SK-N-MC (cell line): ENCODE measurements at places on chromosomes 16 and 17.

DNA sequence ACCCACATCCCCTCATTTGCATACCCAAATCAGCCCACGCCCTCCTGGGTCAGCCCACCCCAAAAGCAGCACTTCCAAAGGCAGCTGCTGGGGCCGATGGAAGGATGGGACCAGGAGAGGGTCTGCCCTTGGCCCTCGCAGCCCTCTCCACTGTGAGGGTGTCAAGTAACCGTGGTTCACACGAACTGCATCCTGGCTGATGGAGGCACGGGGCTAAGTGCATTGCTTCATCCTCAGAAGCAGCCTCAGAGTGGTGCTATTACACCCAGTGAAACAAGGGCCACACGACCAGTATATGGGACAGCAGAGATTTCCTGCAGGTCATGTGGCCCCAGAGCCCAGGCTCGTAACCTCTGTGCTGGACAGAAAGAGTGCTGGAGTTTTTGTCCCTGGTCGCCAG is 13.2 kb upstream of the ATP2A3 start:
- no peak for DNase-seq

DNA sequence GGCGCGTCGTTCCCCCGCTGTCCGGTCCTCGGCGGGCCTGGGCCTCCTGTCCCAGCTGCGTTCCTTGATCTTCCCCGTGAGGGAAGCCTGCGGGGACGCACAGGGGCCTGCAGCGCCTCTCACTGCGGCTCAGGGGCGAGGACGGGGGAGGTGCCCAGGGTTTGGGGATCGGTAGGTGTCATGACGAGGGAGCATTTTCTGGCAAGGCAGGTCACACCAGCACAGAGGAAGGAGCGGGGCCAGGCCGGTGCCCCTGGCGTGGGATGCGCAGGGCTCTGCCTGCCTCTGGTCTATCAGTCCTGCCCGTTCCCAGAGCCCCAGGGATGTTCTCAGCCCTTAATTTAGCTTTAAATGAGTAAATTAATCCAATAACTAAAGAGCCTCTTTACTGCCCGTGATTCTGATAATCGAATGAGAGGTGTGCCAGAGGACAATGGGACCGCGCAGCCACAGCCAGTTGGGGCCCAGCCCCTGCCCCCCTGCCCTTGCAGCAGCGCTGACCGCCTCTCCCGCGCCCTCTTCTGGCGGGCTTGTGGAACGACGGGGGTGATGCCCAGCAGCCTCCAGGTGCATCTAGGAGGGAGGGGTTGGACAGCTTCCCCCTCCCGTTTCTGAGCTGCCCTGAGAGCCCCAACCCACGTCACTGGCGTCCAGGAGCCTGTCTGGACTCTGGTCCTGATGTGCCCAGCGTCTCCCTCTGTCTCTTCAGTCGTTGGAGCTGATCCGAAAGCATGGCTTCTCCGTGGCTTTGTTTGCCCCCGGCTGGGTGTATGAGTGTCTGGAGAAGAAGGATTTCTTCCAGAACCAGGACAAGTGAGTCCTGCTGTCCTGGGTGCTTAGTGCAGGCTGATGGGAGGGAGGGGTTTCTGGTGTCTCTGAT is 7.9 kb downstream of the ENGASE start:
- no peak for DNase-seq

DNA sequence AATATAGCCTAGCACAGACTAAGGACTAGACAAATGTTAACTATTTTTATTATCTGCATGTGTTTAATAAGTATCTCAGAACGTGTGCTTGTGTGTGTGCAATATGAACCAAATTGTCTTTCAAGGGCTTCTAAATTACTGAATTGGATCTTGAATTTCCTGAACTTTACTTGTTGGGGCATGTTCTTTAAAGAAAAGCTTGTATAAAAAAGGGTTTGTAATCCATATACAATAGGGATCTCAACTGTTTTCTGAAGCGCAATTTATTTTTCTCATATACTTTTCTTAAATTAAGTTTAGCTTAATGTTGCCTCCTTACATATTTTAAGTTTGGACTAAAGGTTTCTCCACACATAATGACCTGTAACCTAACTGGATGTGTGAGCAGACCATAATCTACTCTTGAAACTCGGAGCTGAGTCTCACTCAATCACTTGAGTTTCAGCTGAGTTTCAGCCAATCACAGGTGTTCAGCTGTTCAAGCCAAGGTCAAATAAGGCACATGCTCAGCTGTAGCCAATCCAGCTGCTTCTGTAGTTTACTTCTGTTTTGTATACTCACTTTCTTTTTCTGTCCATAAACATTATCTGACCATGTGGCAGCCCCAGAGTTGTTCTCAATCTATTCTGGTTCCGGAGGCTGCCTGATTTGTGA is 72.3 kb downstream of the CDK5R1 start:
- no peak for DNase-seq

- DNase-seq = no peak
These were observed 40.7 kb upstream of the DOC2B start for GRCh38 chr17:222172-222571.

DNA sequence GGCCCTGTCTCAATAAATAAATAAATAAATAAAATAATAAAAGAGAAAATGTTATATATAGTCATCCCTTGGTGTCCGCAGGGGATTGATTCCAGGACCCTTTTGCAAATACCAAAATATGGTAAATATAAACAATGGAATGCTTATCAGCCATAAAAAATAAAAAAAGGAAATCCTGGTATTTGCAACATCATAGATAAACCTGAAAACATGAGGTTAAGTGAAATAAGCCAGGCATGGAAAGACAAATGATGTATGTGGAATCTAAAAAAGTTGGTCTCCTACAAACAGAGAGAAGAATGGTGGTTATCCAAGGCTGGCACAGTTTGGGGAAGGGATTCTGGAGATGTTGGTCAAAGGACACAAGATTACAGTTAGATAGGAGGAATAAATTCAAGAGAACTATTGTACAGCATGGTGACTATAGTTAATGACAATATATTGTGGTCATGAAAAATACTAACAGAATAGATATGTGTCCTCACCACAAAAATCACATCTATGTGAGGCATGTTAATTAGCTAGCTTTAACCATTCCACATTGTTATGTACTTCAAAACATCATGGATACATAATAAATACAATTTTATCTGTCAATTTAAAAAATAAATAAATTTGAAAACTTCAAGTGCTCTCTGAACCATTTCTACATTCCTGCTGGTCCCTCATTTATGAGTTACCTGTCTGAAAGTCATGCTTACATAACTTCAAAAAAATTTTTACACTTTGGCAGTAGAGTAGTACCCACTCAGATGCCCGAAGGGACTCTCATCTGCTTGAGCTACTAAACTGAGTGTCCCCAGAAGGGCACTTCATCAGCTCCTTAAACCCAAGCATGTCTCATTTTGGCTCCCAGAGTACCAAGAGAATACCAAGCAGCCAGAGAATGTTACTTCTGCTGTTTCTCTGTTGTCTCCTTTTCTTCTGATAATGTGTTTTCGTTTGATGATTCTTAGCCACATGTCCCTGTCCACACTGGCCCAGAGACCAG is 26.6 kb downstream of the N4BP1 start:
- DNase-seq = no peak

GRCh38 chr17:12789481-12790248 is at the start of gene ARHGAP44:
Gene ARHGAP44 (plus strand): TSS chr17:12789498. CDS start chr17:12789839, 341 bp downstream.
- no peak for DNase-seq

GRCh38 chr17:68771867-68772515 is 170.8 kb upstream of the FAM20A start:
- DNase-seq = peak; percentile 80

- DNase-seq = no peak
These were observed 268.0 kb upstream of the TNRC6C start for GRCh38 chr17:77690271-77691161.

DNA sequence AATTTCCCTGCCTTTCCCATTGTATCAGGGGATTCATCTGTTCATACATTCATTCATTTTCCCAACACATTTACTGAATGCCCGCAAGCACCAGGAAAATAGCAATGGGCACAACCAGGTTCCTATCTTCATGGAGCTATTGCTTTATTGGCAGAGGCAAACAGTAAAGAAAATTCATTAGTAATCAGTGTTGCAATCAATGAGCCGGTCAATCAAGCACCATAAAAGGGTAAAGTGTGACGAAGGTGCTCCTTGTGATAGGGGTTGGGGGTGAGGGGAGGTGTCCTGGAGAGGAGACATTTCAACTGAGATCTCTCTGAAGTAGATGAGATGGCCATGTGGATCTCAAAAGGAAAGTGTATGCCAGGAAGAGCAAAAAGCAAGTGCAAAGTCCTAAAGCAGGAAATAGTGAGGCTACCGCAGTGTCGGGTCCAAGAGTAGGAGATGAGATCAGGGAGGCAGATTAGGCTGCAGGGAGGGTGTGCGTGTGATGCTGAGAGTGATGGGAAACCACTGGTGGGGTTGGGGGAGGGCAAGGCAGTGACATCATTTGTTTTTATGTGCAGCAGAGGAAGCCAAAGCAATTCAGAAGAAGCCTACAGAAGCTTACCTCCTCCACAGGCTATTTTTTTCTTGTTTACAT is 28.4 kb downstream of the CDH13 start:
- DNase-seq = no peak

GRCh38 chr16:69595127-69596036 is 29.6 kb downstream of the NFAT5 start:
- no peak for DNase-seq

DNA sequence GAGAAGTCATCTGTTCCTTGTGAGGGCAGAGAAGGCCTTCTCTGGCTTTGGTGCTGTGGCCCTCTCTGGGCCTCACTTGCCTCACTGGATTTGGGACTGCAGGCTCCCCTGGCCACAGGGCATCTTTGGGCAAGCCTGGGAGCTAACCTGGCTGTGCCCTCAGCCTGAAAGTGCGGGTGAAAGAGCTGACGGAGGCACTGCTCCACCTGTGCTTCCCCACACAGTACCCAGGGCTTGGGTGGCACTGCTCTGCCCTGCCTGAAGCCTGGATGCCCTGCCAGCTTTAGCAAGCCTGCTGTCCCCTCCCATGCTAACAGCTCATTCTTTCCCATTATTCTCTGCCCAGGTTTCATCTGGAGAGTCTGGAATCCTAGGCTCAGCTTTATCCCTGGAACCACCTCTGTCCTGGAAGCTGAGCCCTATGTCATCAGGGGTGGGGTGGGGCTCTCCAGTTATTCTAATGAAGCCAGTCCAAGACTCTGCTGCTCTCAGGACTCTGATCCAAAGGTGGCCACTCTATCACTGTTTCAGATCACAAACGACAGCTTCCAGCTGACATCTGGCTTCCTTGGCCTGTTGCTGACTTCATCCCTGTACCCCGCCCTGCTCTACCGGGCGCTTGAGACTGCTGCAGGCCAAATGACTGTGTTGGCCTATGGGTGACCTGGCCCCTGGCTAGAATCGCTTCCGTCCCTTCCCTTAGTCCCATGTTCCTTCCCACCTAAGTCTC is 29.3 kb downstream of the HIC1 start:
- DNase-seq = no peak

DNA sequence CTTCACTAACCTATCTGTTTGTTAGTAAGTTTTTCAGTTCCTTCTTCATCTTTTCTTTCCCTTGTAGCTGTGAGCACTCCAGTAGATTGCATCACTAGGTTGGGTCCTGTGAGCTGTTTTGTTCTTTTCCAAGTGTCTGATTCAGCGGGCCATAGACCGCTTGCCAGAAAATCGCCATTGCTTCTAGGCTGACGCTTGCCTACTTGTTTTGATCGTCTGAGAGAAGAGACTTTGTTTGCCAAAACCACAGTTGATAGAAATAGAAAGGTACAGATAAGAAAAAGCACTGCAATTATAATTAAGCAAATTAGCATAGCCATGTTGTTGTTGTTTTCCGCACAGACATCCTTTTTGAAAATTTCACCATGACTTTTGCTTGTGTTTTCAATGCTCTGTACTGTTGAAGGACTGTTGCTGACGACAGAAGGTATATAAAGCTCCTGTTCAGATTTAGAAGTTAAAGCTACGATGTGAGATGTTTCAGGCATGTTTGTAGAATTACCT is 3.1 kb downstream of the EVI2A start:
- DNase-seq = no peak

- no peak for DNase-seq
These were observed 156.1 kb upstream of the CDH13 start for GRCh38 chr16:82470620-82471152.

DNA sequence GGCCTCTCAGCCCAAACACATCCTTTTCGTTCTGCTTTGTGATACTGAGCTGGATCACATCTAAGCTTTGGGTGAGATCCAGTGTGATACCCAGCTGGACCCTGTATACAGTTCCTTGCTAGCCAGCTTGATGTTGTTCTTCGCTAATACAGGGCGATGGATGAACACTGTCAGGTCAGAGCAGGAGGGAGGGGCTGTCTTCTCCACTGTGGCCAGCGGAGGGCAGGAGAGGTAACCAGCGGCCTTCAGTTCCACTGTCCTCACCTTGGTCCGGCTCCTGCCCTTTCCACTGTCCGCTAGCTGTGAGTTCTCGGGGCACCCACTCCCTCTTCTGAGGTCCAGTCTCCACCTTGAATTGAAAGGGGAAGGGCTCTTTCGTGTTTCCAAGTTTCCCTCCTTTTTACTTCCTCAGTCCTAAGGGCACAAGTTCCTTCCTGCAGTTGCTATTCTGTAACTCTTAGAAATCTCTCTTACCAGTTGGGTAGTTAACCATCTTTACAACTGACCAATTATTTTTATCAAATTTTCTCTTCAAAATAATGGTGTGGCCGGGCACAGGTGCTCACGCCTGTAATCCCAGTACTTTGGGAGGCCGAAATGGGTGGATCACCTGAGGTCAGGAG is 3.0 kb upstream of the ZNF213 start:
- DNase-seq = no peak

DNA sequence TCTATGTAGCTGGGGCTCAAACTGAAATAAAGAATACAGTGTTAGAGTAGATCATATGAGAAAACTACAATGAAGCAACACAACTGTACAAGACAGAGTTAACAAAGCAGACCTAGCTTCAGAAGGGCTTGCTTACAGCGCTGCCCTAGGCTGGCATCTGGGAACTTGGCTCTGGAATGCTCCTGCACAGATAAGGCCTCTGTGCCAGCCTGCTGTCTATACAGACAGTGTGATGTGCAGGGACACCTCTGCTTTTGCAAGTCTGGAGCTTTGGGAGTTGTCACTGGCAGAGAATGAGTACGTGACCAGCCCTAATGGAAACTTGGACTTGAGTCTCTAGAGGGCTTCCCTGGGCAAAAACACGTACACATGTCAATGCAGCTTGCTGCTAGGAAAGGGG is 32.1 kb upstream of the SLC38A8 start:
- no peak for DNase-seq

- DNase-seq = no peak
These were observed 51.5 kb upstream of the CBX4 start for GRCh38 chr17:79890706-79891105.

DNA sequence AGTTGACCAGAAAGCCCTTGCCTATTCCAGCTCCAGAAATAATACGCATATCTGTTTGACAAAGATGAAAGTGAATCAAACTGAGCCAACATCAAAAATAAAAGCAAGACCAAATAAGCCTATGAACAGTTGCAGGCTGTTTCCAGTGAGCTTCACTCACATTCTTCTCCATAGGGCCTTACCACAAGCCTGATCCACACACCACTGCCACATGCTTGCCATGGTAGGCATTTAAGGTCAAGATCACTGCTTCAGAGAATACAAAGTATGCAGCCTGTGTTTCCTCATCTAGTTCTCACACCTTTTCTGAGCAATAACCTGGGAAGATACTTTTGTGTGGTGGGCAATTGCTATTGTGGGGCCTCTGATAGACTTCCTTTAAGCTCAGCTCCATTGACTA is 1060.2 kb downstream of the CDH11 start:
- DNase-seq = no peak

GRCh38 chr16:75535901-75536300 is at the start of gene CHST5:
Gene CHST5 (minus strand): TSS chr16:75536108. CDS start chr16:75530384, 5,724 bp downstream.
- DNase-seq = no peak
